ENCODE measurements at places on chromosomes 11 and 22.
A peak's percentile ranks its signal among the peaks of the same experiment; 100 is the strongest.

DNA sequence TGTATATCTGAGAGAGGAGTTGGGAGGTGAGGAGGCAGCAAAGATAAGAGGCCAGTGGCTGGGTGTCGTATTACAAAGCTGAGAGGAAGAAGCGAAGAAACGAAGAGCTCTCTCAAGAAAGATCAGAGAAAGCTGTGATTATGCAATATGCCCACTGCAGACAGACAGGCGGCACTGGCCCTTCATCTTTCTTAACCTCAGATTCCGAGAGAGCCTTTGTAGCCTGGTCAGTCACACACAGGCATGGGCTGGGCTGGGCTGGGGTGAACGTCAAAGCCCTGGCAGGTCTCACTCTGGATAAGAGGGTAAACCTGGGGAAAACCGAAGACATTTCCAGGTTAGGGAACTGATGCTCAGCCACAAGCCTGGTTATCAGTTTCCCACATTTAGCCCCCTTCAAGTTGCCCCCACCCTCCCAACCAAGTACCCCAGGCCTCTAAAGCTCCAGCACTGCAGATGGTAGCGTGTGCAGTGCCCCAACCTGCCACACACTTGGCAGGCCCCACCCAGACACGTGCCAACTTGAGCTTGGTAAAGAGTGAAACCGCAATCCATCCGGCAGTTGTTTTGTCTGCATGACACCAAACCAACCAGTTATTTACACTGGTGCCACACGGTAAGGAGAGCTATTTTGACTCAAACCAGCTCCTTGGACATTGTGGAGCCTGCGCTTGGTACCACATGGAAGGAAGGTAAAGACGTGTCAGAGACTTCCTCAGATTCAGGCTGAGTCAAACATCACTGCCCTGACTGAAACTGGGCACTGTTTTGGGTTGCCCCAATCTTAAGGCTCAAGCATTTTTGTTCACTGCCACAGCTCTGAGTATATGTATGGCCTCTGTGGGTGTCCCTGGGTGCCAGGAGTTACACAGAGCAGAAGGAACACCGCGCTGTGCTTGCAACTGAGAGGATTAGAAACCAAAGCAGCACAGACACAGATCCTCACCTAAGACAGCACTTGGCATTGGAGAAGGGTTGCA lies 135.9 kb downstream of the FDX1 start:
- DNase-seq = peak; percentile 15

DNA sequence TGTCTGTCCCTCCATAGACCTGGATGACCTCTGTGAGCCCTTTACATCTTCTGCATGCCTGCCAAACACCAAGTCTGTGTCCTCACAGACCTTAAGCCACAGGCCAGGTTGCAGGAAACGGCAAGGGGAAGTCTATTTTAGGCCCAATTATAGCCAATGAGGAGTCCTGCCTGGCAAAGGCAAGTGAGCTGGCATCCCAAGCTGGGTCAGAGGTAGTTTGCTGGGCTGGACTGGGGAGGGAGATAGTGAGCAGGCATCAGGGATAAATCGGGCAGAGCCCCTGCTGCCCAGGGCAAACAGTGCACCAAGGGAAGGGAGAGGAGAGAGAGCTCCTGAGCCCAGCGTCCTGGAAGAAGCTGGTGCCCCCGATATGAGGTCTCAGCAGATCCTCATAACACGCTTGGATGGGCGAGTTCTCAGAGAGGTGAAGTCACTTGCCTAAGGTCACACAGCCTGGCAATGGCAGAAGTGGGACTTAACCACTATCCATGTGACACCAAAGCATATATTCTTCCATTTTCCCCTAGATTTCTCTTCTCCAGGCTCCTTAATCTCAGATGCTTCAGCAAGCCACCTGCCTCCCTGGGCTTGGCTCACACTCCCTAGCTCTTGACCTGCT lies 3.7 kb upstream of the RELT start:
- DNase-seq = no peak

GRCh38 chr11:64352995-64353714 lies 5.8 kb upstream of the RPS6KA4 start:
- DNase-seq = no peak

DNA sequence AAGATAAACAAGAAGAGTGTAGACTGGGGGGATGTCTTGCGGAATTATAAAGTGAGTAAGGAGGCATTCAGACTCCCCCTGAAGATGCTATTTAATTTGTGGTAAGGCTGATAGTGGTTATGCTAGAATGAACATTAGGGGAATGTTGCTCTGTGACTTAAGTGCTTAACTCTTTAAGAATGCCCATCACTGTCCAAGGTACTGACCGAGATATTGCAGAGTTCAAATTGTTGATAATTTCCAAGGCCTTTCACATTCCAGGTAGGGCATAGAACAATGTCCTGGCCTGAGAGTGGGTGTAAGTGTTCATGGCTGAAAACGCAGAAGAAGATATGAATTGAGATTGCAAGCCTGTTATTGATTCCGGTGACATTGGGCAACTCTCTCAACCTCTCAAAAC lies 90.3 kb upstream of the SEZ6L start:
- no peak for DNase-seq

Measured in kidney (tissue), 22 donors.